ENCODE measurements at places on chromosomes 4 and X. TPM values are rescaled to one million over a fixed set of nuclear protein-coding genes. Genes with fewer than 3 reads are reported as not detected.

RTL3 gene
- not detected for total RNA-seq

OTC gene
- total RNA-seq, result 1.5 TPM

ZNF157 gene
- total RNA-seq, result 0.17 TPM

MMGT1 gene
- total RNA-seq, result 27.2 TPM

CXorf65 gene
- total RNA-seq, result not detected

IKBKG gene
- 26.5 TPM for total RNA-seq

USP17L27 gene
- not detected for total RNA-seq

PRR32 gene
- not detected for total RNA-seq

ATP8A1 gene
- 64.7 TPM for total RNA-seq

SUPT20HL1 gene
- total RNA-seq, result not detected

FAM184B gene
- 0.18 TPM for total RNA-seq

HMX1 gene
- total RNA-seq, result not detected

MAML3 gene
- total RNA-seq, result 14.6 TPM

ARHGAP24 gene
- total RNA-seq, result 7.0 TPM

XIAP gene
- total RNA-seq, result 81.0 TPM

GLRA2 gene
- 1.0 TPM for total RNA-seq

ATP6AP1 gene
- total RNA-seq, result 105 TPM

FAM156A gene
- total RNA-seq, result 16.7 TPM

SCFD2 gene
- total RNA-seq, result 11.1 TPM

CDX4 gene
- total RNA-seq, result not detected

MAGEC2 gene
- total RNA-seq, result not detected

FBXO8 gene
- total RNA-seq, result 33.1 TPM

RPS6KA6 gene
- total RNA-seq, result 11.6 TPM

TLR1 gene
- 2.3 TPM for total RNA-seq

PDGFC gene
- 14.3 TPM for total RNA-seq

NCAPG gene
- 4.4 TPM for total RNA-seq

F11 gene
- total RNA-seq, result 0.45 TPM

LRCH2 gene
- total RNA-seq, result 0.61 TPM

NXF2 gene
- not detected for total RNA-seq

QRFPR gene
- not detected for total RNA-seq

SLC6A8 gene
- 270 TPM for total RNA-seq

GATA1 gene
- not detected for total RNA-seq

OTUD4 gene
- total RNA-seq, result 31.2 TPM

GNPDA2 gene
- 8.4 TPM for total RNA-seq

PABPC1L2B gene
- not detected for total RNA-seq

P2RY10 gene
- total RNA-seq, result 2.1 TPM
